ENCODE measurements at places on chromosomes 7 and 10.

DNA sequence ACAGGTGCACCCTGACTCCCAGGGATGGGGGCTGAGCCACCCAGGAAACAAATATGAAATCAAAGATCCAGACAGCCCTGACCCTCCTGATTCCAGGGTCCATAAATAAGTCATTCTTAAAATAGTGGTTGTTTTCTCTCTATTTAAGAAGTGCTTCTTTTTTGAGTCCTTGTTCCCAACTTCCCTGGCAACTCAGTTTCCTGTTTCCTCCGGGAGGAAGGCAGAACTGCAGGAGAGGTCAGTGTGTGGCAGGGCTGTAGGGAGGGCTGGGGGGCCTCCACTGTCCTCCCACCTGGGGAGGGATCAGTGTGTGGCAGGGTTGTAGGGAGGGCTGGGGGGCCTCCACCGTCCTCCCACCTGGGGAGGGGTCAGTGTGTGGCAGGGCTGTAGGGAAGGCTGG lies 88.7 kb upstream of the PDGFA start:
- DNase-seq = no peak

- no peak for DNase-seq
Observed at GRCh38 chr10:84172467-84173356, 889 bp upstream of the GPR15LG start.

- no peak for DNase-seq
Observed at GRCh38 chr7:90597563-90598253, 1.6 kb downstream of the CDK14 start.

DNA sequence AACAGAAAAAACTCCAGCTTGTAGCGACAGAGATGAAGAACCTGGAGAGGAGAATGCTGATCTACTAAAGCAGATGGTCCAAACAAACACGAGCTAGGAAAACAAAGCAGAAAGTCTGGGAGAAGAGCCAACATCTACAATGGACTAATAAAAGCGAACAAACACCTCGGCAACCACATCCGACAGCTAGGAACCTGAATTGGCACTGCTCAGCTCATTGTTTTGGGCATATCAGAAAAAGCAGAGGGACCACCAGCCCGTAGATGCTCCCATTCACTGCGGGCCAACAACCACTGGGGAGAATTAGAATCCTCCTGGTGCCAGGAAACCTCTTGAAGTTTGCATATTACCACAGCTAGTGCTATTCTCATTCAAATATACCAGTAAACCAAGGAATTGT lies 204.7 kb downstream of the NXPH1 start:
- no peak for DNase-seq

- DNase-seq = no peak
Observed at GRCh38 chr10:75398200-75398691, 3.3 kb downstream of the ZNF503 start.

Data from activated CD4-positive, alpha-beta T cell treated with anti-CD3 and anti-CD28 coated beads, Interleukin-2, amount 50 U/mL, for 4 hours (primary cell).